Temporal lobe (tissue), 4 donors: ENCODE measurements at places on chromosomes 6 and 20. TPM values are rescaled to one million over a fixed set of nuclear protein-coding genes. Genes with fewer than 3 reads are reported as not detected.

The RAET1L gene
- 0.25 TPM for total RNA-seq

The ASIP gene
- total RNA-seq, result not detected

The TRIM40 gene
- total RNA-seq, result not detected

The SNAP25 gene
- 113 TPM for total RNA-seq

The SULF2 gene
- 36.4 TPM for total RNA-seq

The SLC22A2 gene
- 0.74 TPM for total RNA-seq

The CCN2 gene
- total RNA-seq, result 16.2 TPM

The GSTA2 gene
- not detected for total RNA-seq

The LAMA2 gene
- total RNA-seq, result 11.8 TPM

The C6orf118 gene
- 6.4 TPM for total RNA-seq

The MYBL2 gene
- total RNA-seq, result 0.98 TPM

The LY6G6C gene
- 0.25 TPM for total RNA-seq

The CLPSL2 gene
- total RNA-seq, result not detected

The EFCAB8 gene
- not detected for total RNA-seq

The LKAAEAR1 gene
- total RNA-seq, result 0.74 TPM

The TREML2 gene
- total RNA-seq, result under 0.01 TPM

The LTA gene
- not detected for total RNA-seq

The DPPA5 gene
- total RNA-seq, result not detected

The ZKSCAN4 gene
- 6.4 TPM for total RNA-seq

The TGM3 gene
- 0.25 TPM for total RNA-seq

The CDC5L gene
- 33.2 TPM for total RNA-seq

The RFX6 gene
- not detected for total RNA-seq

The SLC35A1 gene
- 22.6 TPM for total RNA-seq

The DACT2 gene
- 1.7 TPM for total RNA-seq

The SUMO4 gene
- total RNA-seq, result 4.2 TPM

The COL21A1 gene
- total RNA-seq, result 2.7 TPM

The LRRC73 gene
- 5.7 TPM for total RNA-seq

The FUT9 gene
- 107 TPM for total RNA-seq

The BPI gene
- total RNA-seq, result 0.25 TPM

The HSF2 gene
- 61.2 TPM for total RNA-seq

The DAAM2 gene
- total RNA-seq, result 10.1 TPM

The TTLL9 gene
- 3.7 TPM for total RNA-seq

The GMPR gene
- total RNA-seq, result 1.2 TPM

The FAM209A gene
- total RNA-seq, result not detected

The USP49 gene
- 14.5 TPM for total RNA-seq

The EYA2 gene
- 1.5 TPM for total RNA-seq

The VNN1 gene
- total RNA-seq, result not detected

The BFSP1 gene
- total RNA-seq, result 0.49 TPM

The DYNLT2 gene
- 3.2 TPM for total RNA-seq

The PDYN gene
- 4.9 TPM for total RNA-seq

The TP53TG5 gene
- not detected for total RNA-seq

The RBBP8NL gene
- not detected for total RNA-seq

The KIF6 gene
- total RNA-seq, result 0.98 TPM

The HINT3 gene
- total RNA-seq, result 68.1 TPM

The MICAL1 gene
- total RNA-seq, result 29.7 TPM

The PRSS16 gene
- total RNA-seq, result not detected

The COQ3 gene
- total RNA-seq, result 9.8 TPM

The SPATS1 gene
- total RNA-seq, result not detected

The BPIFB1 gene
- total RNA-seq, result not detected

The ZSCAN23 gene
- 10.8 TPM for total RNA-seq

The CENPQ gene
- 5.2 TPM for total RNA-seq

The HLA-DRA gene
- total RNA-seq, result 2.2 TPM

The MEP1A gene
- total RNA-seq, result under 0.01 TPM

The HDGFL1 gene
- under 0.01 TPM for total RNA-seq
